Cardiac muscle cell (in vitro differentiated cells and primary cell): ENCODE measurements at places on chromosomes 11 and 22. TPM values are rescaled to one million over a fixed set of nuclear protein-coding genes. Genes with fewer than 3 reads are reported as not detected.

GRCh38 chr22:31584804-31585160, 77.2 kb downstream of the PISD start:
- DNase-seq: no peak

- DNase-seq: no peak
These were observed 5.5 kb downstream of the H19 start for GRCh38 chr11:1992111-1992510.

DNA sequence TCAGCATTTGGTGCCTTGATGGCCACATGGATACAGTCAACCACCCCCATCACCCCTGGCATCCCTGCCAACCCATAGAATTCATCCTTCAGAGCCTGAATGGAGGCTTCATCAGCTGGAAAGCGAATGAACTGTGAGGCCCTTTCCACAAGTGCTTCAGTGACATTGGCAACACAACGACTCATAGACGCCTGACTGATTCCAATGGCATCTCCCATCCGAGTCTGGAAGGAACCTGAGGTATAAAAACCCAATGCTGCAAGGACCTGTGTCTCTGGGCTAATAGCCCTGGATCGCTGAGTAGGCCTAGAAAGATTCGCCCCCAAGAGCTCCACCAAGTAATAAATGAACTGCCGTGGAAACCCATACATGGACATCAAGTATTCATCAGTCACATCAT, 1.3 kb downstream of the HARBI1 start:
- DNase-seq: no peak

The PPP1CA gene
- total RNA-seq: 142 and 174 TPM in 2 replicates

DNA sequence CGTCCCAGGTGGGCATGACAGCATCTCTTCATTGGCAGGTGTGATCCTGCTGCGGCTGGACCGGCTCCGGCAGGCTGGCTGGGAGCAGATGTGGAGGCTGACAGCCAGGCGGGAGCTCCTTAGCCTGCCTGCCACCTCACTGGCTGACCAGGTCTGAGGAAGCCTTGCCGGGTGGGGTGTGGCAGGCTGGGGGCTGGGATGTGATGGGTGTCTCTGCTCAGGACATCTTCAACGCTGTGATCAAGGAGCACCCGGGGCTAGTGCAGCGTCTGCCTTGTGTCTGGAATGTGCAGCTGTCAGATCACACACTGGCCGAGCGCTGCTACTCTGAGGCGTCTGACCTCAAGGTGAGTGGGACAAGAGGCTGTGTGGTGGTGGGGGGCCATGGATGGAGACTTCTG, 3.5 kb downstream of the LARGE2 start:
- no peak for DNase-seq

The OLFML1 gene
- 0.35 and 0.39 TPM in 2 replicates for total RNA-seq

The CD3D gene
- not detected in 2 replicates for total RNA-seq
